Activated CD4-positive, alpha-beta T cell treated with anti-CD3 and anti-CD28 coated beads for 48 hours (primary cell): ENCODE measurements at places on chromosomes 2 and 18.

DNA sequence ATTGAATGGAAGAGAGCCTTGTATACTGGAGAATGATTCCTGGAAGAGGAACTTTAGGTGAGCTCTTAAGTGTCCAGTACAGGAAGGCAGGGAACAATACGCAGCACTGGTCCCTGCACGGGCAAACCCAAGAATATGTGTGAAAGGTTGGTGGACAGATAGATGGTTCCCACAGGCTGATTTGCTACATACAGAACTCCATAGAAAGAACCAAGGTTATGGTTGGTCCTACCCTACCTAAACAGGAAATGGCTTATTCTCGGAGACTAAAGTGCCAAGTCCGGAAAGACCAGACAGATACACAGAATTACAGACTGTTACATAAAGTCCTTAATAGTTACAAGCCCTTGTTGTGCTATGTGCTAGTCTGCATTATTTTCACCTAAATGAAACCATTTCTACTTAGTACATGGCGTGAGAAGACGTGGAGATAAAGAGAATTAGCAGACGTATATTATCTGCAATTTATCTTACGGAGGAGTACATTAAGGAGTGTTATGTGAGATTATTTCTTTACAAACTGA, 1.2 kb downstream of the REV1 start:
- DNase-seq, result no peak

DNA sequence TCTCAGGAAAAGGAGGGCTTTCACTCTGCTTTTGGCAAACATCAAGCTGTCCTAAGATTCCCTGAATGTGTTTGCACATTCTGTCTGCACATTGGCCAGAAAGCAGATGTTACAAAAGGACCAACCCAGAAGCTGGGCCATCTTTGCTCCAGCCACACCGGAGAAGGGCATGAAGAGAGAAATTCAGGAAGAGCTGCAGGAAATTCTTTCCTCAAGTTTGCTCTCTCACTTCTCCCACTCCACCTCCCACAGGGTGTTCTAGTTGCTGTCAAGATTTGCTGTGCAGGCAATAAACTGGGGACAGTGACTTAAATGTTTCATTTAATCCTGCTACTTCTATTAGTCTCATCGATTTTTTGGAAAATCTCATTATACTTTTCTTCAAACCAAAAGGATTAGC, 137.7 kb upstream of the UNC80 start:
- DNase-seq, result no peak

GRCh38 chr2:205461678-205462665, 220.3 kb upstream of the NRP2 start:
- DNase-seq, result peak; percentile 37

DNA sequence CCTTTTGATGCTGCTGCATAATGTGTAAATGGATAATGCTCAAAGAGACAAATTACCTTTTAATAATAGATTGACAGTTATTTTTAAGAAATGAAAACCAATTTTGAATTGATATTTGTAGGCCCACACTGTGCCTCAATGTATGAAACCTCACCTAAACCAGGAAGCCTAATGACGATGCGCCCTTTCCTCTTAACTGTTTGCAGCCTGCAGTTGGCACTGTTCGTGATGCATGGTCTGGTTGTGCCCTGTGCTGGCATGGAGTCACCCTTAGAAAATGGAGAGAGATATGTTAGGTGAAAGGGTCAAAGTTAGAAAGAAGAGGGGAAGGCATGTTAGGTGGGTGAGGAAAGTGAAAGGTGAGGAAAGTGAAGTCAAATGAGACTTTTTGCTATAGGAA, 390.2 kb downstream of the PTPRM start:
- no peak for DNase-seq

GRCh38 chr2:136407952-136408318, 290.0 kb upstream of the CXCR4 start:
- DNase-seq, result no peak

DNA sequence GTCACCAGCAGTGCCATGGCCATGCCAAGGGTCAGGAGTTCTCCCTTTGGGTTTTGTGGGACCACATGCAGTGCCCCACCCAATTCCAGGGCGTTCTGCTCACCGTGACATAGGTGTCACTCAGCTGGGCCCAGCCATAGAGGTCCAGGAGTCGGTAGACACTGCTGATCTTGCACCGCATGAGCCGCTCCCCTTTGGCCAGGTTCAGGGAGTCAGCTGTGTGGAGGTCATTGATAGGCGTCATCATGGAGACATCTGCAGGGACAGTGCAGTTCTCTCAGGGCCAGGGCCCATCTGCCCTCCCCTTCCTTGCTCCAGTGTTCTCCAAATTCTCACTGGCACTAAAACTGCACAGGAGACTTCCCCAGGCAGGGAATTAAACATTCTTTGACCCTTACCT, 71.9 kb downstream of the ADD2 start:
- DNase-seq, result no peak

DNA sequence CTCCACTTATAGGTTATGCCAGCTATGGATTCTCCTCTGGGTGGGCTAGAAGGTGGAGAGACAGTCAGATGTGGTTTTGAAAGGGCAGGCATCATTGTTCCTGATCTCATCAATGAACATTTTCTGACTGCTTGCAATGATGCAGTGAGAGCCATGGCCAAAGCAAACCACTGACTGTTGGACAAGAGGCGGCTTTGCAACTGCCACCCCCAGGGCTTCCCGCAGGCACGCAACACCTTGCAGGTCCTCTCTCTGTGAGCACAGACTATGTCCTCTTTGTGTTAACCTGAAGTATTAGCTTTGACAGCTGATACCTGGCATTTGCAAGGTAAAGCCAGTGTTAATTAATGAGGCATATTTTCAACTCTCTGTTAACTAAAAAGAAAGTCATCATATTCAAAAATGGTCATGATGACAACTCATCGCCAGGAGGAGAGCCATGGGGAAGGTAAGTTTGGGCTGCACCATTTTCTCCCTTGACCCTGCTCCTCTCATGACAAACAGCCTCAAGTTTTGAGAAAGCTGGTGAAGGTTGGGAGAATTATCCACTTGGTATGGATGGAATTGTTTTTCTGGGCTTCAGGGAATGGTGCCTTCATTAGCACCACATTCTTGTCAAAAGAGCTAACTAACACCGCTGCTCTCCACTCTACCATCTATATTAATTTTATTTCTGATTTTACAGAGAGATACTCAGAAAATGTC, 14.9 kb upstream of the FAM124B start:
- no peak for DNase-seq

- peak; percentile 5 for DNase-seq
These were observed 47.7 kb downstream of the PRKCE start for GRCh38 chr2:45699032-45699658.

DNA sequence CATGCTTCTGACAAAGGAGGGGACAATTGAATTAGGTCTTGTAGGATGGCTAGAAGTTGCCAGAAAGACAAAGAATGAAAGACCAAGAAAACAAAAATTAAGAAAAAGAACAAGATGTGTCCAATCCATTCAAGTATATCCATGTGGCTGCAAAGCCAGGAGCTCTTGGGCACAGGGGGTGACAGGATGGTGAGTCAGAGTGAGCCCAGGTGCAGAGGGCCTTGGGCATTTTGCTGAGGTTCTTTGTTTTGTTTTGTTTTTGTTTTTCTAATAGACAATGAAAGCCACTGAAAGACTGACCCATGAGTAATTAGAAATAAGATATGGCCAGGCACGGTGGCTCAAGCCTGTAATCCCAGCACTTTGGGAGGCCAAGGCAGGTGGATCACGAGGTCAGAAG, 104.6 kb upstream of the KLHL29 start:
- DNase-seq, result no peak

- DNase-seq, result no peak
These were observed 804.3 kb downstream of the KCNJ3 start for GRCh38 chr2:155502766-155503165.

DNA sequence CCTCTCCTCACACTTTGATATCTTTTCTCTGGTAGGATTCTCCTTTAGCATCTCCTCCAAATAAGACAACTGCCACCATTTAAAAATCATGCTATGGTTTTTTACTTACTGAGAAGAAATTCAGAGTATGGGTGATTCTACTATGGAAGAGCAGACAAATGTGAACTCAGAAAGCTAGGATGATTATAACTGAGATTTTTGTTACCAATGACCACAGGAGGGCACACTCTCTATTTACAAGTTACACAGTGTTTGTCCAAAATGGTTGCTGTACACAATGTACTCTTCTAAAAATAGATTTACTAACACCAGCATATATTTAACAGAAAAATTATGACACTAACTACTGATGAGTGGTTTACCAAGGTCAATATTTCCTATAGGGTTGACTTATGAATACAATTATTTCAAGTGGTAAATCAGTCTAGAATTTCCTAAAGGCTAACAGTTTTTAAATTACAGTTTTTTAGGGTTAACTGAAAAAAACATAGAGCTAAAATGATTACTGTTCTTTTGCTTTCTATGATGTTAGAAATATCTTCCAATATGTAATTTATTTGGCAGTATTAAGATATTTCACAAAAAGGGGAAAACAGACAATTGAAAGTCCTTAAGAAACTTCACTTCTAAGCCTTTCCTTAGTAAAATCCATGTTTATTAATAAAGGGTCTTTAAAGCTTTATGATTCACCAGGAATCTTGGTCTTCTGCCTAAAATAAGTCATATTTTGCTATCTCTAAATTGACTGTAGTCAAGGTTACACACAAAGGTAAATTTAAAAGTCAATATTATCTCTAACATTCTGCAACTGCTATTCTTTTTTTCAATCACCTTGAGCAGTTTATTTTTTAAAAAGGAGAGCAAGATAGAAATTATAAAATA, 57.2 kb downstream of the MAP4K3 start:
- DNase-seq, result no peak

DNA sequence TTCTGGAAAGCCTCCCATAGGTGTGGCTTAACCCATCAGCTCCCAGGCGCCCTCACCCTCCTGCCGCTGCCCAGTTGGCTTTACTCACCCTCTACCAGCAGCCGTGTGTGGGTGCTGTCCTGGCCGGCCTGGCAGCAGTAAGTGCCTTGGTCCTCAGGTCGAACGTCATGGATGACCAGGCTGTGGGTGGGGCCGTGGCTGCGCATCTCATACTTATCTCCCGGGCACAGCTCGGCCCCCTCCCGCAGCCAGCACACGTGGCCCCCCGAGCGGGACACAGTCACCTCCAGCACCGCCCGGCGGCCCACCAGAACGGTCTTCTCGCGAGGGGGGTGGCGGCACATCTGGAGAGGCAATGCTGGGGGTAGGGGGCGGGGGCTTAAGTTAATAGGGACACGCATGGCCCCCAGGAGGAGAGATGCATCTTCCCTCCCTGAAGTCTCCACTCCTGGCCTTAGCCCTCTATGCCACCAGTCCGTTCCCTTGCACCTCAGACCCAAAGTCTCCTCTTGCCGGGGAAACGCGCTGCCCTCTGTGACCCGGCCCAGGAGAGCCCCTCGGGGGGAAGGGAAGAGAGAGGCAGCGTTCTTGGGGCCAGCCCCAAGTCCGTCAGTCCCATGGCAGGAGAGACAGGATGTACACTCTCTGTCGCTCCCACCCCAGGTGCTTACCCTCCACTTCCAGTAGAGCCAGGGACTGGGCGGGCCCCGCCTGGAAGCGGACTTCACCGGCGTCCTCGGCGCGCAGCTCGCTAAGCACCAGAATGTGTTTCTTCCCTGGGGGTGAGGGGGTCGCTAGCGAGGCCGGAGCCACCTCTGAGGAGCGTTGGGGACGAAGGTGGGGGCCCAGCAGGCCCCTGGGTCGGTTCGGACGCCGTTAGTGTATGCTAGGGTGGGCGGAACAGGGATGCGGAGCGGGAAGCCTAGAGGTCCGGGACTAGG, 7.9 kb downstream of the TMEM198 start:
- no peak for DNase-seq

GRCh38 chr2:177242121-177242987, 22.2 kb downstream of the NFE2L2 start:
- no peak for DNase-seq

- DNase-seq, result no peak
These were observed 51.8 kb downstream of the MERTK start for GRCh38 chr2:111950236-111950635.

- no peak for DNase-seq
These were observed 68.0 kb upstream of the RIOK3 start for GRCh38 chr18:23384778-23385736.

DNA sequence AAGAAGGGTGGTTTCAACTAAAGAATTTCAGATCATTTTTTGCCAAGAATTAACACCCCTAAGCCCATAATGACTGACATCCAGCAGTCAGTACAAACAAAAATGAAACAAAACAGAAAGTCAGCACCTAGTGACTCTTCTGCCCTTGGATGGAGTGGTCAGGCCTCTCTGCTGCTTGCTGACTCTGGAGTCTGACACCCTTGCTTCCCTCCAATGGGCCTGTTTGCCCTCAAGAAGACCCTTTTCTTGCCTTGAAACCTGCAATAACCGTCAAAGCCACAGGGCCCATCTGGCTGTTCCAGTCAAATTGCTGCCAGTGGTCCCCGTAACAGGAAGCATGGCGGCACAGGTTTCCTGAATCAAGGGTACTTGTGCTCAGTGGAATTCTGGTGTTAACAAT, 27.2 kb upstream of the CYTIP start:
- no peak for DNase-seq

DNA sequence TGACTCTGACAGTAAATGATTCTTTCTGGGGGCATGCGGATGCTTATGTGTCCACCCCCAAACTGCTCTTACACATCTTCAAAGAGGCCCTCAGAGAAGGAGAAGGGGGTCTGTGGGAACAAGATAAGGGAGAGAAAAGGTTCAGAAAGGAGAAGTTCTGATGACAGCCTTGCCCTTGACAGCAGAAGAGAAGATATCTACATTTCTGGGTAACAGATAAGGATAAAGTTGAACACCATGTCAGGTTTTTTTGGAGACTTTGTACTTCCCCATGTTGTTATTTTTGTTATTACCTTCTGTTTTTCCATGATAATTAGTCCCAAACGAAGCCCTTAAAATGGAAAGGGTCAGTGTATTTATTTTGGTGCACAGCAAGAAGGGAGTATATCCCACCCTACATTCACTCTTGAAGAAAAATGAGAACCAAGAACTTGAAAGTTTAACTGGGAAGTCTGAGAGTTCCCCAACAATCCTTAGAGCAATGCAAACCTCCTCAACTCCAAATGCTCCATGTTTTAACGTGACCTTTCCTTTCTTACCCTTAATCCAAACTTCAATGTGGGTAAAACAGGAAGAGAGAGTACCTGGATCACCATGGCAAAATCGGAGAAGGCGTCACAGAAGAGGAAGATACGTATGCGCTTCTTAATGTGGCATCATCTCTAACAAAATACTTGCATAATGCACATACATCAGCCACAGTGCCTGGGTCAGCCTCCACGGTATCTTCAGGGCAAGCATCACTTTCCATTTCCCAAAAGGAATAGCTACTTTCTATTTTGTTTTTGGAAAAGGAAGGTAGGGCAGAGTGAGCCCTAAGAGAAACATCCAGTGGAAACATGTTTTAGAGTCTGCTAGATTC, 264.6 kb upstream of the STON1 start:
- no peak for DNase-seq

- no peak for DNase-seq
These were observed 118.4 kb downstream of the ZNF407 start for GRCh38 chr18:74715865-74716712.

- no peak for DNase-seq
These were observed 109.2 kb downstream of the COPS8 start for GRCh38 chr2:237194906-237195305.

- no peak for DNase-seq
These were observed 79.8 kb upstream of the SPATS2L start for GRCh38 chr2:200226451-200227426.

GRCh38 chr18:6362559-6363129, 52.1 kb downstream of the L3MBTL4 start:
- no peak for DNase-seq

- DNase-seq, result no peak
These were observed 14.0 kb downstream of the DNAH7 start for GRCh38 chr2:196054631-196055030.

GRCh38 chr2:164869420-164869772, 27.8 kb upstream of the COBLL1 start:
- no peak for DNase-seq
